Activated CD4-positive, alpha-beta T cell treated with anti-CD3 and anti-CD28 coated beads, Interleukin-2, amount 50 U/mL, for 16 hours (primary cell): ENCODE measurements at places on chromosomes 1 and 21.

DNA sequence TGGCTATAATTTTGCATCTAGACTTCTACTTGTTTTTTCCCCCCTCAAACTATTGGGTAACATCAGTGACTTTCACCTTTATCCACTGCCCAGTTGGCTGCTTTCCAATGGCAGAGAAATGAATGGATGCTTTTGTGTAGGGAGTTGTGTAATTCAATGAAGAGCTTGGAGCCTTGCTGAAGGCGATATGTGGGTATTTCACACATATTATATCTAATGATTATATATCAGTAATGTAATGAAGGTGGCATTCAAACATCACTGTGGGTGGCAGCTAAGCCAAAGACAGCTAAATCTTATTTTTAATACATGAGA, 81.2 kb downstream of the TGFB2 start:
- DNase-seq, result no peak

- no peak for DNase-seq
Measured at GRCh38 chr1:26856604-26857469, 6.1 kb upstream of the SFN start.

GRCh38 chr1:178518894-178519293, 6.0 kb downstream of the TEX35 start:
- DNase-seq, result no peak

GRCh38 chr1:196361112-196361714, 247.0 kb downstream of the KCNT2 start:
- DNase-seq, result no peak

- no peak for DNase-seq
Measured at GRCh38 chr1:11977625-11978024, 2.6 kb upstream of the MFN2 start.

DNA sequence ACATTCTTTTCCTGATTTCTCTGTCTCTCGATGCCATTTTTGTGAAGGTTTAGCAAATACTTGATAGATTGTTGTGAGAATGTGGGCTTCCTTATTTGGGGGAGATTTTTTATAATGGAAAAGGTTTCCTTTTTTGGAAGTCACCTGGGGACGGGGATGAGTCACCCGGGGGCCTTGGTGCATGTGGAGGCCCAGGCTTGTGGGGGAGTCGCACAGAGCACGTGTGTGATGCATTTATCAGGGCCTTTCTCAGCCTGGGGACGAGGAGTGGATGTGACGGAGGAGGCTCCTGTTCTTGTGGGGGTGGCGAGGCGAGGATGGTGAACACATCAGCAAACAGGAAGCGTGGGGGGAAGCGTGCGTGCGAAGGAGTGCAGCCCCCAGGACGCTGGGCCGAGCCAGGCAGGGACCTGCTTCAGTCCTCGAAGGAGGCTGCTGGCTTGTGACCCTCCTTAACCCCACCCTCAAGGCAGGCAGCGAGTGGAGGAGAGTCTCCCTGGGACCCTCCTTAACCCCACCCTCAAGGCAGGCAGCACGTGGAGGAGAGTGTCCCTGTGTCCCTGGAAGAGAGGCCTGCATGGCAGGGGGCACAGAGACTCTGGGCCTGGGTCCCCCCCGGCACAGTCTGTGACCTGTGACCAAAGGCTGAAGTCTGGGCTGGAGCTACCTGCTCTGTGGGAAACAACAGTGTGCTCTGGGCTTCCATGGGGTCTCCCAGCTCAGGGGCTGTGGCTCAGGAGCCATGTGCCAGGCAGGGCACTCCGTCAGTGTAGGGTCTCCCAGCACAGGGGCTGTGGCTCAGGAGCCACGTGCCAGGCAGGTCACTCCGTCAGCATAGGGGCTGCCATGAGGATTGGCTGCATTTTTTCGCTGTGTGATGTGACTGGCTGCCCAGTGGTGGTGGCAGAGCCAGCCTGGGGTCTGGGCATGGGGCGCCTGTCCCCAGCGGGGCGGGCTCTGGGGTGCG, 57.2 kb downstream of the AGPAT3 start:
- DNase-seq, result peak; percentile 29

DNA sequence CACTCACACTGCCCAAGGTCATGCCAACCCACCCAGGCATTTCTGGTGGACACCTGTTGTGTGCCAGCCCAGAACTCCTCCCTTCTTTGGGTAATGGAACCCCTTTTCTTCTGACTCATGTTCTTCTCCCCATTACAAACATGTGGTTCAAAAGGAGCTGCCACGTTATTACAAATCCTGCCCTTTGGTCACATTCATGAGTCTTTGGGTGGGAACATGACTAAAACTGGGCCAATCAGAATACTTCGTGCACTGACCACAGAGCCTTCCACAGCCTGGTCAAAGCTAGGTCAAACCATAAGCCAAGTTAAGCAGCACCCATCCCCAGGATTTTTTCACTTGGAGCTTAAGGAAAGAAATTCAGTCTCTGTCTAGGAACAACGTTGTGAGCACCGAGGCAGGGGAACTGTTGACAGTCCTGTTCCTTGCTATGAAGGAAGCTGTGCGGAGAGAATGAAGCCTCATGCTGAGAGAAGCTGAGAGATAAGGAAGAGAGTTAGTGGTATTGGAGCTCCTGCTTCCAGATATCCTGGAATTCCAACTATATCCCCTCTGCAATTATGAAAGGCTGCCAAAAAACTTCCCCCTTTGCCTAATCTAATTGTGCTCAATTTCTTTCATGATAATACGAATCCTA, 46.8 kb upstream of the DIPK1A start:
- DNase-seq, result no peak

DNA sequence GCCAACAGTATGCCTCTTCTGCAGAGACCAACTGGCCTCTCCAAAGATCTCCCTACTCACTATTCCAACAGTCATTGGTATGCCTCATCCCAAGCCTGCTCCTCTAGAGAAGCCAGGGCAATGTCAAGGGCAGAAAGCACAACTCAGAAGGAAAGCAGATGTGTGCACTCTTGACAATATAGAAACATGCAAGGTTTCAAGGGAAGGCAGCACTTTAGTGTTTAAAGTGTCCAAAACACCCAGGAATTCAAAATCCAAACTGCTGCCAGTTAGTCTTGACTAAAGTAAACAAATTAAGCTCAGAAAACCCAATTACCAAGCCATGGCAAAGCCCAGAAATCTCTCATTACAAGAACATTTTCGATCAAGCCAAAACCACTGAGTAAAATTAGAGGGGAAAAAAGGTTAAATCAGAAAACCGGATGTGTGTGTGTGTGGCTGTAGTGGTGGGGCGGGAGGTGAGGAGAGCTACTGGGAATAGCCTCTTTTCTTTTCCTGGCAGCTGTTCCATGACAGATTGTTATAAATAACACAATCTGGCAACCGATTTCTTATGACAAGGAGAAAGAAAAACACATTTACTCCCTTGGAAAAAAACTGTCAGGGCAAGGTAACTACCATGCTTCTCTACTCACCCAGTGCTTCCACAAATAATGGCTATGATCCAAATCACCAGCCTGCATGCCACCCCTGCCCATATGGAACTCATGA, 39.2 kb downstream of the EIF2B3 start:
- no peak for DNase-seq

DNA sequence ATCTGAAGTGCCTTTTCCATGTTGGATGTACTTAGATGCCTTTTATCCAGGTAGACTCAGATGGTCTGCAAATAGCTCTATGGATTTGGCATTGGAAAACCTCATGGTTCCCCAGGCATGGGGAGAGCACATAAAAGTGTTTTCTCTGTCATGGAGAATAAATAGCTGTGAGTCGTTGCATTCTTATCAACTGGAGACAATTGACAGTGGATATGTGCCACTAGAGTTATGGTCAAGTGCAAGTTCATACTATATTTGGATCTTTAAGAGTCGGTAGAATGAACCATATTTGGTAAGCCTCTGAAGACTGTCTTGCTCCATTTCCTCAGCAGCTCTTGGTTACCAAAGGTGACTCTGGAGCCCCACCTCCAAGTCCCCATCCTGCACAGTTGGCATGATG, 83.7 kb downstream of the ROR1 start:
- no peak for DNase-seq

DNA sequence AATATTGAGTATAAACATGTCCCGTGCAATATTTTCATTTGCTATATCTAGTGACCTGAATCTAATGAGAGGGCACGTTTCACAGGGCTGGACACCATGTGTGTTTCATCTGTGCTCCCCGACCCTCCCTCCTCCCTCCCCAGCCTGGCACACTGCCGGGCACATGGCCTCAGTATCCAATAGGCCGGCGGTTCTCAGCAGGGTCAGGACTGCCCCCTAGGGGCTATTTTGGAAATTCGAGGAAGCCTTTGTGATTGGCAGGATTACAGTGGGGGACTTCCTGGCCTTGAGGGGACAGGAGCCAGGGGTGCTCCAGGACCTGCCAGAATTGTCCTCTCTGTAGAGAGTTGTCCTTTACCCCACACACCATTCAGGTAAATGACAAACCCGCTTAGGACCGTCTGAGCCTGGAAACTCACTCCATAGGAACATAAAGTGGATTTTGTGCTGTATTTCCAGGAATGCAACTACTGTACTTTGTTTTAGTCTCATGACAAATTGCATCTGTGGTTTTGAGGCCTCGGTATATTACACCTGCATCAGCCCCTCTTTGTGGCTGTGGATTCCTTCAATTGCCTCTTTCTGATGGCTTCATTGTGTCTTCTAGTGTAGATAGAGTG, 109.5 kb upstream of the SIM2 start:
- DNase-seq, result peak; percentile 48

- DNase-seq, result no peak
Measured at GRCh38 chr1:186798960-186799688, 29.6 kb upstream of the PLA2G4A start.

GRCh38 chr1:65395887-65396612, 24.4 kb upstream of the LEPR start:
- DNase-seq, result peak; percentile 85

DNA sequence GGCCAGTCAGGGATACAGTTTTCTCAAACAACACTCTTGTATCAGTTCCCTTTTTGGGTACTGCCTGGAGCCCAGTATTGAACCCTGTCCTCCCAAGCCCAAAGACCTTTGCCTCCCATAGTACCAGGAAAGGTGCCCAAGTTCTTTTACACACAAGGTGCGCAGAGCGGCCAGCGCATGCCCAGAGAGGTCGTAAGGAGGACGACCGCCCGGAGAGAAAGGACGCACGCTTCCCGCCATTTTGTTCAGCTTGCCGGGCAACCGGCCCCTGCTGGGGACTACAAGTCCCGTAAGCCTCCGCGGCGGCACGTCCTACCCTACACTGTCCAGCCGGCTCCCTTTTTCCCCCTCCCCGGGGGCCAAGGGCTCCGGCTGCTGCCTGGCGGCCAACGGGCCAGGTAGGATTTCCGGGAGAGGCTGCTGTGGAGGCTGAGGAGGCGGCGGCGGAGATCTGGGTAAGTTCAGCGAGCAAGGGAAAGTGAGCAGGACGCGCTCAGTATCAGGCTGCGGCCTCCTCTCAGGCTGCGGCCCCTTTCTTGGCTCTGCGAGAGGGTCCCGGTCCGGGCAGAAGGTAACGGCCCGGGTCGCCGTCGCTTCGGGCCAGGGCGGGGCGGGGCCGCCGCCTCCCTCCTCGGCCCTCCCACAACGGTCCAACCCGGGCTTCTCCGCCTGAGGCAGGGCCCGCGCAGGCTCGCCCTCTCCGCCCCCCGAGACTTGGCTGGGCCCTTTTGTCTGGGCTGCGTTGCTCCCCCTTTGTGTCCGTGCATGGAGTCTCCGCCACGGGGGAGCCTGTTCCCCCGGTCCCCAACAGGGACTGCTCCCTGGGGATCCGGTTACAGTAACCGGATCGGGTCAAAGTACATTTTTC, at the start of gene PHACTR4:
Gene PHACTR4 (plus strand): TSS at position 370 of the 868 bp plus-strand sequence. CDS start 37,708 bp downstream, outside the sequence.
- DNase-seq, result peak; percentile 92

DNA sequence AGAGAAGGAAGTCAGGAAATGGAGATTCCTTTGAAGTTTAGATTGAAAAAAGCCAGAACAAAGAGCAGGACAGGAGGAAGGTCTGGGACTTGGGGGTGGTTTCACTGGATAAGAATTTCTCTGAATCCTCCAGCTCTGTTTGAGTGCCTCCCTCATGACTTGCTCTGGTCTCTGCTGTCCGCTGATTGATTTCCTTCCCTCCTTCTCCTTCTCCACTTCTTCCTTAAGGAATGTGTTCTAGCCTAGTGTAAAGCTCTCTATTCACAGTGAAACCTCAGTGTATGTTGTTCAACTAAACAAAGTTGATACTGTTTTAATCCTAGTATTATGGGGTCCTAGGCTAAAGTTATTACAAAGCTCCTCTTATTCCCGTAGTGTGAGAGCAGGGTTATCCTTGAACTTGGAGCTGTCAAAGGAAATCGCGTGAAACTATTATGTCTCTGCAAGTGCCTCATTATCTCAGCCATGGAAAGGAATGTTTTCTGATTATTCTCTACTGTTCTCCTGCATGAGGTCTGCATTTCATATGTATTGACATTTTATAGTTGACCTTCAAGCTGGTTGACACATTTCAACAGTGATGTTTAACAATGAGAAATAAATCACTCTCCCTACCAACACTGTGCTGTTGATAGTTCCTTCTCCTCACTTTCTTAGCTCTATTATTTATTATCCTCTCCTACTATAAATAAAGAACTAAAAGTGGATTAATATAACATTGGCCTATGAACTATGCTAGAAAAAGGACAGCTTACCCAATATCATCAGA, 82.7 kb upstream of the KCTD3 start:
- no peak for DNase-seq

DNA sequence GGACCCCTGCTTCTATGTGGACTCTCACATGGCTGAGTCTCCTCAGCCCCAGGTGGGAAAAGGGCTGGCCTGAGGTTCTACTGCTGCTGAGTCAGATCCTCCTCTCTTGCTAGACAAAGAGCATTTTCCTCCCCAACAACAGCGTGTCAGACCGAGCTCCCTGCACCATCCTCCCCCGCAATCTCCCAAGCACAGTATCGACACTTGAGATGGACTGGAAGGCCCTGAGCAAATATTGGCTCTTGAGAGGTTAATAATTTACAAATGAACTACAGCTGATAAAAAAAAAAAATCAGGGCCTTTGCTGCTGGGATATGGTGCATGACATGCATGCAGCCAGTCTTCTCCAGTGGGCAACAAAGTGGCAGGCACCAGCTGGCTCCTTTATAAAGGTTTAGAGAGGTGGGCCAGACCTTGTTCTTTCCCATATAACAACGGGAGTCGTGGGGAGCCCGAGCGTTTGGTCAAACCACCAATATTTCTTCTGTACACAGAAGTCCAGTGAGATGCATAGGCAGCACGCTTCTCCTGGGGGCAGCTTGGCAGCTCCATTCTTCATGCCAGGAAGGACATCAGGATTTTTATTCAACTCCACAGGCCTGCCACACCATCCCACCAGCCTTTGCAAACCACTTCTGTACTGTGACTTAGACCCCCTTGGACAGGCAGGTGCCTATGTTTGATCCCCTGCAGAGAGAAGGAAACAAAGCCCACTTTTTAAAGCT, 55.4 kb upstream of the CAMK1G start:
- no peak for DNase-seq

- no peak for DNase-seq
Measured at GRCh38 chr1:173590557-173590956, 12.3 kb downstream of the SLC9C2 start.
